Left ventricle myocardium superior (tissue), 1 donor: ENCODE measurements at places on chromosomes 13 and 19. TPM values are rescaled to one million over a fixed set of nuclear protein-coding genes. Genes with fewer than 3 reads are reported as not detected.

- DNase-seq = no peak
These were observed at the start of gene FUT6 for GRCh38 chr19:5839065-5840017. Gene FUT6, minus strand, starts transcription at chr19:5839702. Its CDS starts 7,135 bp downstream, at chr19:5832567.

DNA sequence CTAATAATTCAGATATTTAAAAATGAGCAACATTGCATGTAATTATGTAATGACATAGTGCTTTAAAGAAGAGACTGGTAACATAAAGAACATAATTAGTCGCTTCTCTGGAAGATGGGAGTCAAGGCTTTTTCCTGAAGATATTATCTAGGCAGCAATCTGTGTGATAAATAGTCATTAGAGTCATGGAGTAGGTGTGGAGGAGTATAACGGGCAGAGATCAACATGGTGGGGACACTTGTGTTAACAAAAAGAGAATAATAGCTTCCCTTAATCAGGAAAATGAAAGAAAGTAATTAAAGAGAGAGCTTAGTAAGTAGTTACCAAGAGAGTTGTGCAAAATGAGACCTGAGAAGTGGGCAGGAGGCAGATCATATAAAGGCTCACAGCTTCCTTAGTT lies 1417.1 kb upstream of the ATXN8OS start:
- no peak for DNase-seq

GRCh38 chr13:95058680-95059079 lies 242.6 kb downstream of the ABCC4 start:
- no peak for DNase-seq

- DNase-seq = no peak
These were observed 202.3 kb upstream of the KLHL1 start for GRCh38 chr13:70310396-70311119.

- DNase-seq = no peak
These were observed 268.7 kb downstream of the NHLRC3 start for GRCh38 chr13:39306639-39307589.

- DNase-seq = no peak
These were observed 1080.9 kb downstream of the SLITRK5 start for GRCh38 chr13:88752041-88752440.

Gene CKM
- total RNA-seq = 6,589 TPM

Gene TINCR
- not detected for total RNA-seq

DNA sequence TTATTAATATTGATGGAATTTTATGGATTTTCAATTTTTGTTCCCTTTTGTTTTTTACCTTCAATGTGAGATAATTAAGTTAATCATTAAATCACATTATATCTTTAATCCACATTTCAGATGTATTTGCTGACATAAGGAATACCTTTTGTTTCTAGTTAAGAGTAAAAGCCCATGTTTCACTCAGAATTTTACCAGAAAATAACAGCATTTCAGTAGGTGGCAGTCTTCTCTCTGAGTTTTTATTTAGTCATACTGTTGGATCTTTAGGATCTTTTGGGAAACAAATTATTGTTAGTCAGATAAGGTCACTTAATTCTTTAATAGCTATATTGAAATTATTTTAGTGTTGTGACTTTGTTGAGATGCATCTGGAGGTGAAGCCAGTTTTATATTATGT lies 67.9 kb downstream of the NDFIP2 start:
- DNase-seq = no peak

- peak; percentile 79 for DNase-seq
These were observed 11.0 kb downstream of the CYTH2 start for GRCh38 chr19:48480183-48480557.

- DNase-seq = no peak
These were observed 27.4 kb upstream of the DCLK1 start for GRCh38 chr13:36158611-36159010.

- no peak for DNase-seq
These were observed 116.3 kb upstream of the SOX1 start for GRCh38 chr13:111950697-111951096.

- no peak for DNase-seq
These were observed 14.0 kb downstream of the SCGB2B2 start for GRCh38 chr19:34662919-34663318.

DNA sequence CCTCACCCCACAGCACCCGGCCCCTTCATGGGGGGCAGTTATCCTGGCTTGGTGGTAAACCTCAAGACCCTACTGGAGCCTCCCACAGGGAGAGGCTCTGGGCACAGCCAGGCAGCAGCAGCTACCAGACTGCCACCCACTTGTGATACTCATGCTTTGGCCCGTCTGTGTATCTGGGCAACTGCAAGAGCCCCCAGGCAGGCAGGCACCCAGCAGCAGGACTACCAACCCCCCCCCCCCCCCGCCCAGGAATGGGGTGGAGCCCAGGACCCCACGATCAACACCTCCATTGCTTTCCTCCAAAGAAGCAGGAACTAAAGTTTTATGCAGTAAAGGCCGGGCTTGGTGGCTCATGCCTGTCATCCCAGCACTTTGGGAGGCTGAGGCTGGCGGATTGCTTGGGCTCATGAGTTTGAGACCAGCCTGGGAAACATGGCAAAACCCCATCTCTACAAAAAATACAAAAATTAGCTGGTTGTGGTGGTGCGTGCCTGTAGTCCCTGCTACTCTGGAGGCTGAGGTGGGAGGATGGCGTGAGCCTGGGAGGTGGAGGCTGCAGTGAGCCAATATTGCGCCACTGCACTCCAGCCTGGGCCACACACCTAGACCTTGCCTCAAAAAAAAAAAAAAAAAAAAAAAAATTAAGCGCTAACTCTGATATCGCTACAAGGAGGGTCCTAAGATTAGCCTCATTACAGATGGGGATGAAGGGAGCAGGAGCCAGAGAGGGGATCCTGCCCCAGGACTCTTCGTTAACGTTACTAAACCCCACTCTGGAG lies 1.1 kb upstream of the LYL1 start:
- DNase-seq = no peak

GRCh38 chr13:104816726-104817125 lies 1718.7 kb downstream of the EFNB2 start:
- DNase-seq = no peak

GRCh38 chr13:35983206-35983605 lies 148.0 kb downstream of the DCLK1 start:
- DNase-seq = no peak

DNA sequence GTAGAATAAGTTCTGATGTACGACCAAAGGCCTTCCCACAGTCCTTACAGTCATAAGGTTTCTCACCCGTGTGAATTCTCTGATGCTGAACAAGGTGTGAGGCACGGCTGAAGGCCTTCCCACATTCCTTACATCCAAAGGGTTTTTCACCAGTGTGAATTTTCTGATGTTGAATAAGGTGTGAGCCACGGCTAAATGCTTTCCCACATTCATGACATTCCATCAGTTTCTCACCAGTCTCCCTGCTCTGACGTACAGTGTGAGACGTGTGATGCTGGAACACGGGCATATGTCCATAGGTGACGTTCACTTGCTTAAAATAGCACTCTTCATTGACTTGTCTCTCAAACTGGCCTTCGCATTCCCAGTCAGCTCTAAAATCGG lies 31.0 kb upstream of the COX7A1 start:
- no peak for DNase-seq

Gene FCHO1
- total RNA-seq = 0.97 TPM

GRCh38 chr13:24995225-24995804 lies 100.6 kb upstream of the PABPC3 start:
- no peak for DNase-seq

Gene FGF9
- total RNA-seq = 12.1 TPM

DNA sequence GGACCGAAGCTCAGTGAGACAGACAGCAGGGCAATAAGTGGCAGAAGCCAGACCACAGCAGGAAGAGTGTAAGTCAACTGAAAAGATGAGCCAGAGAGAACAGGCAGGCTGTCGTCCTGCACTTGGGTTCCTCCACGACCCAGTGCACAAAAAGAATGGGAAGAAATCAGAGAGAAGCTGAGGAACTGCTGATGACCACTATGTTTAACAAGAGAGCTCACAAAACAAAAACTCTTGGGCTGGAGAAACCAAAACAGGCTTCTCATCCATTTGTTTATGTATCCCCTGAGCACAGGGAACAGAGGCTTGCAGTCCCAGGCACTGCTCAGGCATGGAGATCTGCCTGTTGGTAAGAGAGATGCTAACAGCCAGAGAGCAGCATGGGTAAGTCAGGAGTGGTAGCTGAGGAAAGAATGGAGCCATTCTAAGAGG lies 14.0 kb downstream of the AKAP8L start:
- no peak for DNase-seq

DNA sequence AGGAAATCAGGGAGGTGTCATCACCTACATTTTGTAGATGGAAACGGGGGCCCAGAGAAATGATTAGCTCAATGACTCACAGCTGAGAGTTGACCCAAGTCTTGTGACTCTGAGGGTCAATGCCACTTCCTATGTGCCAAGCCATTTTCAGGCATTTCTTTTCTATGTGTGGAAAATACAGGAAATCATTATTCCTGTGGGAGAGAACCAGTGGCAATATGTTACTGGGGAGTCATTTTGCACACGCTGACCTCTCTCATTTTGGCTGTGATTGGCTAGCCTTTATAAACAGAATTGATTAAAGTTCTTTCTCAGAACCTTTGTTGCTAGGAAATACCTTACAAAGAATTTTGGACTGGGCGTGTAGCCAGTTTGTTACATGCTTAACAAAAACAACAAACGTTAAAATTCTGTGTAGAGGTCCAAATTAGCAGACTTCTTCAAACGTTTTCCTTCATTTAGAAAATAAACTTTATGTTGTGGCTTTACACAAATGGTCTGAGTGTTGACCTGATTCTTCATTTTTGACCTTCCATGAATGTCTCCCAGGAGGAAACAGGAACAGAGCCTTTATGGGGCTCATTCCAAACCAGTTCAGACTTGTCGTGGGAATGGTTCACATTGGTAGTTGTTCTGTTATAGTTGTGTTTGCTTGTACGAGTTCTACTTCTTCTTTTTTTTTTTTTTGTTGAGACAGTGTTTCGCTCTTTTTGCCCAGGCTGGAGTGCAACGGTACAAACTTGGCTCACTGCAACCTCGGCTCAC lies 11.4 kb downstream of the PCCA start:
- DNase-seq = no peak

Gene CLDN10
- not detected for total RNA-seq

Gene PDX1
- total RNA-seq = not detected

GRCh38 chr13:57627663-57628062 lies 3.9 kb upstream of the PCDH17 start:
- DNase-seq = no peak

GRCh38 chr13:40344270-40345148 lies 321.9 kb downstream of the FOXO1 start:
- no peak for DNase-seq

Gene LAIR2
- not detected for total RNA-seq

DNA sequence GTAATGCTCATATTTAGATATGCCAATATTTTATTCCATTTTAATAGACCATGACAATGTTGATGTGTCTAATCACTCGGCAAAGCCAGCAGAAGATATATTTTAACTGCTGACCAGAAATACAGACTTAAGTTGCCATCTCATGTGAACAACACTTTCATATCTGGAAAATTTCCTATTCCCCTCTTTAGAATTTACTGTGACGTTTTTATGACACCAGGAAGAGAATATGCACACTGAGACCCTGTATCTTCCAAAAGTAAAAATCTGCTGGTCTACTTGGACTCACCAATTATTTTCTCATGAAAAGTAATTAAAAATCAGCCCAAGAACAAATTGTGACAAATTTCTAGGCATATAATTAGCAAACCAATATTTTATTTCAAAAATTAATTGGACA lies 2.1 kb downstream of the PROSER1 start:
- DNase-seq = no peak

GRCh38 chr13:22262001-22262885 lies 591.4 kb downstream of the FGF9 start:
- DNase-seq = no peak

Gene DAND5
- total RNA-seq = 11.2 TPM

- no peak for DNase-seq
These were observed 6.3 kb downstream of the GRAMD1A start for GRCh38 chr19:35006342-35006998.

DNA sequence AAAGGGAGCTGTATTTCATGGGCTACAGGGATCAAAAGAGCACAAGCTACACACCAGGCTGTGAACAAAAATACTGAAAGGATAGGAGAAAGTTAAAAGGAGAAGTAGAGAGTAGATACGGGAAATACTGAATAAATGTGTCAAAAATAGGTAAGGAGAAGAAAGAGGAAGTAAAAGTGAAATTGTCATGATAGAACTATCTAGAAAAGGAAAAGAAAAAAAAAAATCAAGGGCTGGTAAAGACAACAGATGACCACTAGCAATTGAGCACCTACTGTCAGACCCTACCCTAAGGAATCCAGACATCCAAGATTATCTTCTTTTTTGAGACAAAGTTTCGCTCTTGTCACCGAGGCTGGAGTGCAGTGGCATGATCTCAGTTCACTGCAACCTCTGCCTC lies 4.8 kb downstream of the RUBCNL start:
- no peak for DNase-seq

DNA sequence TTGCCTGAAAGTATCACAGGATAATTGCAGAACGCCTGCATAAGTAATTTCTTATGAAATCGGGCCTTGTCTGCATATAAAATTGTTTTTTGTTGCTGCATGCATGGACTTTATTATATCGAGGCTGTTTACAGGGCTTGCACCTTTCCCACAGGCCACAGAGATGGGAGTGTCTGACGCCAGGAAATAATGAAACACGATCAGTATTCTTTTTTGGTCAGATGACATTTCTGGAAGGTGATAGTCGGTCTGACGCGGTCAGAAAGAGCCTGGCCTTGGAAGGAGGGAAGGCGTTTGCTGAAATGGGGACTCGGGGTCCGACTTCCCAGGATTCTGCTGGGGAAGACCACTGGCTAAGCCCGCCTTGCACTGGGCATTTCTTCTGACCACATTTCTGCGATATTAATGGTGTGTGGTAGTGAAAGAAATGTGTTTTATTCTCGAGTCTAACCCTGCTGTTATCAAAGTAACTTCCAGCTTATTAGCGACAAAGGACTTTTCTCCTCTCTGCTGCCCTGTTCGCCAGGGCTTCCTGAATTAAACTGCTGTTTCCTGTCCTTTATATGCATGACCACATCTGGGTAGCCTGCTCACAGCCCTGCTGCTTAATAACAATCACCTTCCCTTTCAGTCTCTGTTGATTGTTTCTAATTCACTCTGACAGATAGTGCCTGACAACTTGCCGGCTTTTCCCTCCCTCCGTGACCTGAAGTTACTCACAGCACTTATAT lies 11.6 kb upstream of the ZNF536 start:
- no peak for DNase-seq

Gene EEF1AKMT1
- 9.1 TPM for total RNA-seq

Gene MCF2L
- 49.5 TPM for total RNA-seq

- DNase-seq = no peak
These were observed 2673.8 kb downstream of the PCDH9 start for GRCh38 chr13:64556376-64556775.
